Activated CD4-positive, alpha-beta T cell treated with anti-CD3 and anti-CD28 coated beads, Interleukin-2, amount 10 ng/mL, durations not matched to agents 7 days and 5 days (primary cell): ENCODE measurements at places on chromosomes 7 and 10.

DNA sequence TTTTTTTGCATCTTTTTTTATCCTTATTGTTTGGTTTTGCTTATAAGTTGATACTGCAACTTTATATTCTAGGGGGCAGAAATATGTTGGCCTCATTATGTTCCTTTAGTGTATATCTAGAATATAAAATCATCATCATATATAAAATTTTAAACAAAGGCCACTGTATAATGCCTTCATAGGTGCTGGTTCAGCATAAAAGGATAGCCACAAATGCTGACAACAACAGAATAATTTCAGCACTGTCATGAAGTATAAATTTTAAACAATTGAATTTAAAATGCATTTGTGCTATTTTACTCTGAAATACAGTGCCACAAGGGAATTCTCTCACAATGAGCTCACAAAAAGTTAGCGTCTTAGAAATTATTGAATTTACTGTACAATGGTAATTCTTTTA lies 285.9 kb downstream of the ATRNL1 start:
- no peak for DNase-seq

DNA sequence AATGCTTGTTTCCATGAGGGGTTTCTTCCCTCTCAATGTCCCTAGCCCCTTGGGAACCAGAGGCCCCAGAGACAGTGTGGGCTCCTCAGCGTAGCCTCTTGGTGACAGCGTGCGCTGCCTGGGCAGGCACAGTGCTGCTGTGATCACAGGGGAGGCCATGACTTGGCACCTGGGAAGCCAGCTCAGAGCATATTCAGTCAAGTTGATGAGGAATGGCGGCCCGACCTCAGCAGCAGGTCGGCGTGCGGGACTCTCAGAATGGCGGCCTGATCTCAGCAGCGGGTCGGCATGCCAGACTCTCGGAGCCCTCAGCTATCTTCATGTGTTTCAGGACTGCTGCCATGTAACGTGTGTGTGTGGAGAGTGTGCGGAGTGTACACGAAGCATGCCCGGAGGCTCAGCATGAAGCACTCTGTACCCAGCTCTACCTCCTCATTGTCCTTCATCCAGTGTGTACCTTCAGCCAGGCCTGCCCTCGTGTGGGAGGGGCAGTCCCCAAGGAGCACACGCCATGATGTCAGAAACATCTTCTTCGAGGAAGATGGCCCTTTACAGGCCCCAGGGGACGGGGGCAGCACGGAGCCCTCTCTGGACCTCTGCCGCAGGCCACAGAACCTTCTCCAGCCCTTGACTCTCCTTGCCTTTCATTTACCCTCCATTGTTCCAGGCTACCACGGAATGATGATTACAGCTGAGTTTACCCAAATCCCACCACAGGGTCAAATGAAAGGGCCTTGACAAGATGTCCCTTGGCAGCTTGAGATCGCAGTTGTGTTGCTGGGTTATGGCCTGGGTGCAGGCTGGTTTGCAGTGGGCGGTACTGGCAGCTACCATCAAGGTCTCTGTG lies 130.4 kb downstream of the SMURF1 start:
- DNase-seq: no peak

DNA sequence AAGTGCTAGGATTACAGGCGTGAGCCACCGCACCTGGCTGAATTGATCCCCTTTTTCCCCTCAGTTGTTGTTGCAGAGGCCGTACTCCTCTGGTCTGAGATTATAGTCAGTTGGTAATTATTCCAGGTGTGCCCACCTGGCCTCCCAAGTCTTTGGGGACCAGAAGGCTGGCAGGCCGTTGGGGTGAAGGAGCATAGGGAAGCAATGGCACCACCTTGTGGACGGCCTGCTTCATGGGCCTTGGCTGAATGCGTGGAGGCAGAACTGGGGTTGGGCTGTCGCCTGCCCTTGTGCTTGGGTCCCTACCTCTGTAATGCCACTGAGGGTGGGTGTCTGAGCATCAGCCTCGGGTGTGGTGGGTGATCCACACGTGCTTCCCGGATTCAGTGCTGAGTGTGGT lies 125.7 kb downstream of the RGS10 start:
- DNase-seq: peak; percentile 78

GRCh38 chr10:22505911-22506685 lies 160.8 kb downstream of the SPAG6 start:
- peak; percentile 36 for DNase-seq

DNA sequence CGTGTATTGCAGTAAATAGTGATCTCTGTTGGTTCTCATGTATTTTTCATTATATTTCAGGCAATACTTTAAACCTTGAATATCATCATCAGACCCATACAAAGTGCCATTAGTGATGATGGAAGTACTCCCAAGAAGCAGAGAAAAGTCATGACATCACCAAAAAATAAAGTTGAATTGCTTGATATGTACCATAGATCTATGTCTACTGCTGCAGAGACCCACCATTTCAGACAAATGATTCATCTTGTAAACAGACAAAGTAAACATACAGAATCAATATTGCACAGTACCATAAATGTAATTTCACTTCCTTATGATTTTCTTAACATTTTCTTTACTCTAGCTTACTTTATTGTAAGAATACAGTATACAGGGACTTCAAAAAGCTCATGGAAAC lies 347.8 kb downstream of the IPMK start:
- DNase-seq: no peak

GRCh38 chr10:29563420-29564035 lies 71.2 kb downstream of the SVIL start:
- DNase-seq: no peak

GRCh38 chr7:81211204-81211933 lies 292.5 kb upstream of the SEMA3C start:
- no peak for DNase-seq

DNA sequence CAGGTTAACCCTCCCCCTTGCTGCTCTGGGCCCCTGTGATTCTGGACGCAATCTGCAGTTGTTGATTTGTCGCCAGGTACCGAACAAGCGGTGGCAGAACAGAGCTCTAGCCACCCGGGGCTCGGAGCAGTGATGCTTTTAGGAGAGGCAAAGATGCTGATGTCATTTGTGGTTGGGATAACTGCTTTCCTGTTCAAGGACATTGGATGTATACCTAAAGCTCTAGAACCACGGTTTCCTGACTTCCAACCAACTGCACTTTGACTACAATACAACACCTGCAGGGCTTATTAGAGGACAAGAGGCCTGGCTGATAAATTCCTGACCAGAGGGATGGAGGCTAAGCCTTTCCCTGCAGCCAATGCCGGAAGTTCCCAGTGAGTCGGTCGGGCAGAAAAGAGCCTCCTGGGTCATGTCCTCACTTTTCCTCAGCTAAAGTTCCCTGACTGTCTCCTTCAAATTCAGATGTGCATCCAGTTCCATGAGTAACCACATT lies 6.5 kb upstream of the RBM20 start:
- no peak for DNase-seq
